ENCODE measurements at places on chromosomes 12 and 14.
A peak's percentile ranks its signal among the peaks of the same experiment; 100 is the strongest.

GRCh38 chr12:22051114-22051698 lies 5.2 kb downstream of the CMAS start:
- DNase-seq, result no peak

DNA sequence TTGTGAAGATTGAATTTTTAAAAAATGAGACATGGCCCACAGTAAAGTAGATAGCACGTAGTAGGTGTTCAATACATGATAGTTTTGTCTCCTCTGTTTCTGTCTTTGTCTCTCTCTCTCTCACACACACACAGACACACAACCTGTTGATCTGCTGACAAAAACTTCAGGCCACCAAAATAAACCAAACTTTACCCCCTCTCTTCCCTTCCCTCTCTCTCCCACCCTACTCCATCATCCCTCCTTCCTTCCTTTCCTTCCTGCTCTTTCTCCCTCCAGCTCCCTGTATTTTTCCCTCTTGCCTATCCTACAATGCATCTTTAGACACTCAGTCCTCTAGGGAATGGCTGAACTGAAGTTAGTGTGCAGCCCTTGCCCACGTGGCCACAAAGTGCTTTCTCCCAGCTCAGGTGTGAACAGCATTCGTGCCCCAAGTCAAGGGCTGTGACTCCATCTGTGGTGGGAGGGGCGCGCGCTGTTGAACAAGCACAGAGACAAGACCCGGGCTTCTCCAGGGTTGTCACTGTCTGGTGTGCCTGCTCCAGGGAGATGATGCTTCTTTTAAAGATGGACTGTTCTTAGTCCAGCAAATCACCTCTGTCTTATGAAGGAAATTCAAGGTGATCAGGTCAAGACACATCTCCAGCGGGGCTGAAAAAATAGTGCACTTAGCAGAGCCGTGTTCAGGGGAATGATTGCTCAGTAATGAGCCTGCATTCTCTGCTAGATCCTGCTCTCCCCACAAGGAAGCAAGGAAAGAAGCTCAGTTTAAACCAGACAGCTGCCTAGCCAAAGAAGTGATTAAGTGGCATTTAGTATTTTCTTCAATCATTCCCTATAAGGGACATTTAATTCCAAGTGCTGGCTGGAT lies 75.3 kb downstream of the WSCD2 start:
- DNase-seq, result no peak

DNA sequence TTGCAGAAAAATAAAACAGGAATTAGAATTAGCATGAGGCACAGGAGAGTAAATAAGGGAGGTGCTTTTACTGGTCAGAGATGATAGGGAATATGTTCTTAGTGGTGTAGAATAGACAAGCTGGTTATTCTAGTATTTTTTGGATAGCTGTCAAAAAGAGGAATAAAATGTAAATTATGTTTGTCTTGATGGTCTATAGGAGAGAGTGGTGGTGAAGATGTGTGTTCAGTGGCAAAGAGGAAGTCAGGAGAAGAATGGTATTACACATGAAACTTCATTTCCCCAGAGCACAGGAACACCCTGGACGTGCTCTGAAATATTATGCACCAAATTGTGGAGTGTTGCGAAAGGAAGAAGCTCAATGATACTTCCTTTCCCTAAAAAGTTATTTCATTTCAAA lies 27.8 kb downstream of the MUCL1 start:
- DNase-seq, result no peak

DNA sequence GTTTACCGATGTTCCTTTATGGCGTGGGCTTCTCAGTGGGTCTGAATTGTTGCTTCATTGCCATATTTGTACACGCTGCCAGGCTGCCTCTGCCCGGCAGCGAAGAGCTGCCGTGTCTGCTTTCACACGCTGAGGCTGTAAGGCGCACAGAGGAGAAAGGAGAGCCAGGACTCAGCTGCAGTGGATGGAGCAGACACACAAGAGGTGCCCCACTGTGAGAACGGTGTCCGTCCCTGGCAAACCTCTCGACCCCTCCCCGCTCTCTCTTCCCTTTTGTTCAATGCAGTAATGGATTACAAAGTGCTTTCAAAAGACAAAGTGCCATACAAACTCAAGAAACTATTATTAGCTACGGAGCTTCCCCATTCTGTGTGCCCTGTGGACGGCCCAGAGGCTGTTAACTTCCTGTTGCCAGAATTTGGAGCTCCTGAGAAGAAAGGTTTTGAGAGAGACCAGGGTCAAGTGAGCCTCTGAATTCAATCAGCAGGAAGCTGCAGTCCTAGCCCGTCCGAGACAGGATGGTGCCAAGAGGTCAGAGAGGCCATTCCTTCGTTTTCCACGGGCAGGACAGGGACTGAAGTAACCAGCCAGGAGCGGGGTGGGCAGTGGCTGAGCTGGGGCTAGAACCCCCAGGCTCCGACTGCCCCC lies 15.8 kb downstream of the CCND2 start:
- no peak for DNase-seq

GRCh38 chr14:91350813-91351511 lies 66.7 kb downstream of the CCDC88C start:
- peak; percentile 53 for DNase-seq

GRCh38 chr12:100359248-100359647 lies 2.4 kb downstream of the SLC17A8 start:
- DNase-seq, result no peak

DNA sequence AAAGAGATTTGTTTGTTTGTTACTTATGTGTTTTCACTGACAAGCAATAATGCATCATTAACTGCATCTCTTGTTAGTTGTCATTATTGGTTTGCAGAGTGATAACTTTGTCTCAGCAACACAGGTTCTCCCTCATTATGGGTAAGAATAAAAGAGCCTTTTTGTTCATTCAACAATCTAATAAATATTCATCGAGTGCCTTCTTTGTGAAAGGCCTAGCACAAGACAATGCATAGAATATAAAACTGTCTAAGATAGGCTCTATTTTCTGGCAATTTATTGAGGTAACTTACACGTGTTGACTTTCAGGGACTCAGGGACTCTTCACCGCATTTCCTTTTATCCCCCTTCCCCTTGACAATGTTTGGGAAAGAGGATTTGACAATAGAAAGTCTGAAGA lies 95.5 kb upstream of the KRR1 start:
- DNase-seq, result no peak

DNA sequence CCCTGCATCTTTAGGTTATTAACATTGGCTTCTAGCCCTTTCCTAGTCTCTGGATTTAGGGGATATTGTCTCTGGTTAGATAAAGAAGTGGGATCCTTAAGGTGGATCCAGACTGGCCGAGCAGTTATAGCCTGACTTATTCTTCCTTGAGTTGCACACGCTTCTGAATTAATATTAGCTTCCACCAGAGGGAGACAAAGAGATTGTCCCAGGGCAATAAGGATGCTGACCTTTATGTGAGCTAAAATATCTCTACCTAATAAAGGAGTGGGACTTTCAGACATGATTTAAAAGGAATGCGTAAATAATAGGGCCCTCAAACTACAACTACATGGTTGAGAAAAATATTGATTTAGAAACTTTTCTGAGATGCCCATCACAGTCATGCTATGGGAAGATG lies 139.7 kb downstream of the SLCO1B3 start:
- no peak for DNase-seq

GRCh38 chr14:33460164-33460563 lies 490.7 kb downstream of the EGLN3 start:
- no peak for DNase-seq

Measured in stimulated activated CD4-positive, alpha-beta T cell treated with anti-CD3 and anti-CD28 coated beads, Interleukin-2, amount 100 ng/mL, for 48 hours (primary cell).